ENCODE measurements at places on chromosomes 7 and 10. TPM values are rescaled to one million over a fixed set of nuclear protein-coding genes. Genes with fewer than 3 reads are reported as not detected.

GRCh38 chr10:47181052-47181849, 118.7 kb upstream of the GDF10 start:
- H3K4me1 ChIP-seq, result no peaks in the 10 kb centered on the region
- no peaks in the 10 kb centered on the region for H3K36me3 ChIP-seq
- no peak overlapping the region for H3K4me3 ChIP-seq
- no peak for DNase-seq

DNA sequence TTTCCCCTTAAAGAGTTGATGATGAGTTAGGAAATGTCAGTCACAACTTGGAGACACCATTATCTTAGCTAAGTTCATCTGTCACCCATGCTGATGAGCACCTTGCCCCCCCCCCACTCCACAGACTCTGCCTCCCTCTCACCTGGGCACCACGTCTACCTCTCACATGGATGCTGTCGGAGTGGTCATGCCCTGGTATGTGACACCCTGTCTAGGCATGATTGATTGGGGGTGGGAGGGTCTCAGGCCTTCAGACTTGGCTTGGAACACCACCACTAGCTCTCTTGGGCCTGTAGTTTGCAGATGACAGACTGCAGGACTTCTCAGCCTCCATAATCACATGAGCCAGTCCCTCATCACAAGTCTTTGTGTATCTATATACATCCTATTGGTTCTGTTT, 78.0 kb downstream of the WDR37 start:
- H3K27ac ChIP-seq, result no peak overlapping the region
- H3K4me3 ChIP-seq, result no peak overlapping the region
- H3K4me1 ChIP-seq, result no peaks in the 10 kb centered on the region
- peaks cover 20% of the 10 kb centered on the region for H3K36me3 ChIP-seq
- no peaks in the 10 kb centered on the region for H3K27me3 ChIP-seq
- peak; percentile 23 for DNase-seq

The TMEM139 gene
- 15.0 TPM for total RNA-seq

The TRIL gene
- total RNA-seq, result 0.18 TPM

DNA sequence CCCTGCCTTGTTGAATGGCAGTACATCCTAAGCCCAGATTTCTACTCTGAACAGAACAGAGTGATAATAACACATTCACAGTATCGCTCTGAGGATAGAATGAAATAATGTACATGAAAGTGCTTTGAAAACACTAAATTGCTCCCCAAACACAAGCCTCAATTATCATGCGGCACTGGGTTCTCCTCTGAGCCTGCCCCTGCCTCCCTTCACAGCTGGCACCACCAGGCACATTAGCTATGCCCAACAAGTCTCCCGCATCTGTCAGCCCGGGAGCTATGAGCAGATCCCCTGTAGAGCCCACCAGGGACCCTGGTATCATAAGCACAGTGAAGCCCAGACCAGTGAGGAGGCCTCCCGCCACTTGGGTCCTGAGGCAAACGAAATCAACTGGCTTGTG, 405.5 kb downstream of the GRID1 start:
- no peaks in the 10 kb centered on the region for H3K4me1 ChIP-seq
- H3K4me3 ChIP-seq, result no peak overlapping the region
- H3K27me3 ChIP-seq, result no peaks in the 10 kb centered on the region
- H3K27ac ChIP-seq, result no peak overlapping the region
- H3K36me3 ChIP-seq, result no peaks in the 10 kb centered on the region

The LIPN gene
- 0.29 TPM for total RNA-seq

GRCh38 chr10:74586088-74586585, 240.3 kb upstream of the KAT6B start:
- peak overlapping the region; percentile 89 for H3K27ac ChIP-seq
- no peaks in the 10 kb centered on the region for H3K36me3 ChIP-seq
- DNase-seq, result no peak
- H3K4me1 ChIP-seq, result peaks cover 55% of the 10 kb centered on the region
- H3K27me3 ChIP-seq, result no peaks in the 10 kb centered on the region

- H3K4me3 ChIP-seq, result no peak overlapping the region
- no peak for DNase-seq
- no peaks in the 10 kb centered on the region for H3K27me3 ChIP-seq
- H3K27ac ChIP-seq, result no peak overlapping the region
- H3K4me1 ChIP-seq, result no peaks in the 10 kb centered on the region
Measured at GRCh38 chr7:149257146-149257545, 4.8 kb upstream of the ZNF783 start.

DNA sequence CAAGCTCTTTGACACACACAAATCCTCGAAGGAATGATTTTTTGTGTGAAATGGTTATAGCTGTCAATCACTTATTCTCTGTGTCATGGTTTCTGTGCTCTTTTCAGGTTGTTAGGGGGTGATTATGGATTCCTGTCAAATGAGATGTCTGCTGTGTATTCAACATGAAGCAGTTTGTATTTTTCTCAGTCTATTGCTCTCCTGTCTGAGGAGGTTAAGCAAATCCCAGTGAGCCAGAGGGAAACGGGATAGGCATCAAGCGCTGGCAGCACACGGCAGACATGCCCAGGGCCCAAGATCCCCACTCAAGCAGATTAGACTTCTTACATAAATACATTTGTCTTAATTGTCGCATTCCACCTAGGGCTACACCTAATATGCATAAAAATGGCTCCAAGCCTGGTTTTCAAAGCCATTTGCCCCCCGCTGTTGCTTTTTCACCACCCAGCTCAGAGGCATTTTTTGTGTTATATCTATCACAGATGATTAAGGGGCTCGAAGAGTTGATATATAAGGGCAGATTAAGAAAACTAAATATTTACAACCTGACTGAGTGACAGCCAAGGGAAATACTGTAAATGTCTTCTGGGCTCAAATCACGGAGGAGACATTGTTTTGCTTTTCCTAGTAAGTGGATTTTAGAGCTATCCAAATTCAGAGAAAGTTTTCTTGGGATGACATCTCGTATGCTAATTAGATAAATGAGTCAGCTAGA, 192.7 kb upstream of the LRGUK start:
- H3K27ac ChIP-seq, result no peak overlapping the region
- H3K4me1 ChIP-seq, result no peaks in the 10 kb centered on the region
- H3K4me3 ChIP-seq, result no peak overlapping the region
- no peaks in the 10 kb centered on the region for H3K36me3 ChIP-seq

- DNase-seq, result no peak
- peaks cover 5% of the 10 kb centered on the region for H3K4me1 ChIP-seq
- H3K36me3 ChIP-seq, result no peaks in the 10 kb centered on the region
- peak overlapping the region; percentile 65 for H3K4me3 ChIP-seq
Measured at GRCh38 chr10:689121-689451, 382 bp downstream of the DIP2C start.

GRCh38 chr10:70880077-70880534, 8.3 kb downstream of the PCBD1 start:
- no peaks in the 10 kb centered on the region for H3K36me3 ChIP-seq
- peaks cover 14% of the 10 kb centered on the region for H3K4me1 ChIP-seq
- H3K27ac ChIP-seq, result no peak overlapping the region
- H3K4me3 ChIP-seq, result no peak overlapping the region
- DNase-seq, result peak; percentile 71

The REPIN1 gene
- total RNA-seq, result 74.9 TPM

GRCh38 chr10:67665491-67665890, 30.5 kb downstream of the CTNNA3 start:
- no peak for DNase-seq
- no peaks in the 10 kb centered on the region for H3K4me1 ChIP-seq
- H3K36me3 ChIP-seq, result no peaks in the 10 kb centered on the region
- no peaks in the 10 kb centered on the region for H3K27me3 ChIP-seq

GRCh38 chr10:31847515-31847914, 81.1 kb downstream of the ARHGAP12 start:
- H3K27me3 ChIP-seq, result no peaks in the 10 kb centered on the region
- no peak overlapping the region for H3K27ac ChIP-seq
- no peaks in the 10 kb centered on the region for H3K36me3 ChIP-seq
- H3K4me1 ChIP-seq, result no peaks in the 10 kb centered on the region
- no peak for DNase-seq
- H3K4me3 ChIP-seq, result no peak overlapping the region

DNA sequence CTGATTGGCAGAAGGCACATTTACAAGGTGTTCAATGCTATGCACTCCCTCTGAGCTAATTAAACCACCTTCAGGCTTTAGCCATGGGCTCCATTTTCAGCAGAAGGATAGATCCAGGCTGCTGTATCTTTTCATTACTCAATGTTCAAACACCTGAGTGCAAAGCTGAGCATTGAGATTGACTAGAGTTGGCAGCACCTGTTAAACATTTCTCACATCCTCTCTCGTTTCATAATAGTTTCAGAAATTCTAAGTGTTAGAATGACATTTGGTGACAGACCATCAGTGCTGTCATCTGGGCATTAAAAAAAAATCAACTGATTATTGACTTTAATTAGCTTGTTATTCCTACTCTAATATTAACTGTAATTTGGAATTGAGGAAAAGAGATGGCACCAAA, 187.1 kb upstream of the SEMA3E start:
- no peaks in the 10 kb centered on the region for H3K4me1 ChIP-seq
- no peak overlapping the region for H3K27ac ChIP-seq
- no peaks in the 10 kb centered on the region for H3K36me3 ChIP-seq

DNA sequence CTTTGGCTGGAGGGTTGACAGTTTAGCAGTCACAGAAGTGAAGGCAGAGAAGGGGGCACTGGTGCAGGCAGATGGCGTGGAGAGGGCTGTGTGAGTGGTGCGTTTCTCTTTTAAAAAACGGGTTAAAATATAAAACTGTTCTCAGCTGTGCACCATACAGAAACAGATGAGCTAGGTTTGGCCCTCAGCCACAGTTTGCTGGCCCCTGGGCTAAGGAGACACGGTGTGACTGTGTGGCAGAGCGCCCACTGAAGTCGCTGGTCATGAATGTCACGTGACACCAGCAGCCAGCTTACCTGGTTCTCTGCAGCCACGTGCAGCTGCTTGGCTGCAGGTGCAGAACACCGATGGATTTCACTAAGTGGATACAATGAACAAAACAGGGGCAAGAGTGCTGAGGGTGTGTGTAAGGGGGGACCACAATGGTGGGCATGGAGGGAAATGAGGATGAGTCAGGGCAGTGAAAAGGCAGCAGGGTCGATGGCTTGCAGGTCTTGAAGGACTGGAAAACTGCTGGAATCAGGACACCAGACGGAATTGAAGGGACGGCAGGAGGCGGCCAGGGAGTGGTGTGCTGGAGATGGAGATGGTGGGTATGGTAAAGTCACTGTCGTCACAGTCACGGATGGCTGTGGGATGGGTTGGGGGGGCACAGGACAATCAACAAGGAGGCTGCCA, 7.4 kb downstream of the ZNF746 start:
- no peak overlapping the region for H3K27ac ChIP-seq
- peaks cover 75% of the 10 kb centered on the region for H3K36me3 ChIP-seq
- no peaks in the 10 kb centered on the region for H3K27me3 ChIP-seq
- H3K4me1 ChIP-seq, result peaks cover 14% of the 10 kb centered on the region
- no peak overlapping the region for H3K4me3 ChIP-seq

DNA sequence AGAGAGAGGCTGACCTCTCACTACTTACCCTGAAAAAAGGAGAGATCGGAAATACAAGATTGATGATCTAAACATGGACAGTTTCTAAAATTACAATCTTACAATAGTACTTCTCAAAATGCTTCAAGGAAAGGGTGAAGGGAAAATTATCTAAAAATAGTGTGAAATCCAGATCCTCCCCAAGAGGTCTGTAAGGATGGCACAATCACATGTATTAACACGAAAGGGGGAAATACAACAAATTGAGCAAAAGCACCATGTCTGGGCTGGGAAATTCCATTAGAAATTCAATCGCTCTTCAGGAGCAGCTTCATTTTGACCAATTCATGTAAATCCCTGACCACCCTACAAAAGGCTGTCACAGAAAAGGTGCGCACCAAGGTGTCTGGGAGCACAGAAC, 67.0 kb downstream of the PKD1L1 start:
- H3K27ac ChIP-seq, result no peak overlapping the region
- H3K4me1 ChIP-seq, result no peaks in the 10 kb centered on the region
- H3K4me3 ChIP-seq, result no peak overlapping the region
- no peaks in the 10 kb centered on the region for H3K36me3 ChIP-seq

DNA sequence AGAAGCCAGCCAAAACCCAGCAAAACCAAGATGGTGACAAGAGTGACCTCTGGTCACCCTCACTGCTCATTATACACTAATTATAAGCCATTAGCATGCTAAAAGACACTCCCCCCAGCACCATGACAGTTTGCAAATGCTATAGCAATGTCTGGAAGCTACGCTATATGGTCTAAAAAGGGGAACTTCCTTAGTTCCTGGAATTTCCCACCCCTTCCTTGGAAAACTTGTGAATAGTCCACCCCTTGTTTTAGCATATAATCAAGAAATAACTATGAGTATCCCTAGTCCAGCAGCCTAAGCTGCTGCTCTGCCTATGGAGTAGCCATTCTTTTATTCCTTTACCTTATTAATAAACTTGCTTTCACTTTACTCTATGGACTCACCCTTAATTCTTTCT, 16.0 kb downstream of the CASP7 start:
- H3K27ac ChIP-seq, result no peak overlapping the region
- no peaks in the 10 kb centered on the region for H3K4me1 ChIP-seq
- H3K27me3 ChIP-seq, result no peaks in the 10 kb centered on the region
- H3K4me3 ChIP-seq, result no peak overlapping the region

The ELFN1 gene
- 7.2 TPM for total RNA-seq

GRCh38 chr7:97145068-97145467, 27.6 kb downstream of the SDHAF3 start:
- no peak for DNase-seq
- no peak overlapping the region for H3K4me3 ChIP-seq
- no peak overlapping the region for H3K27ac ChIP-seq

- H3K36me3 ChIP-seq, result no peaks in the 10 kb centered on the region
- H3K4me3 ChIP-seq, result no peak overlapping the region
- H3K4me1 ChIP-seq, result no peaks in the 10 kb centered on the region
- peak overlapping the region; percentile 55 for H3K27ac ChIP-seq
- DNase-seq, result peak; percentile 66
Measured at GRCh38 chr7:102425639-102426267, 7.6 kb upstream of the ORAI2 start.

- H3K27ac ChIP-seq, result no peak overlapping the region
- H3K36me3 ChIP-seq, result no peaks in the 10 kb centered on the region
- H3K4me3 ChIP-seq, result no peak overlapping the region
- H3K27me3 ChIP-seq, result no peaks in the 10 kb centered on the region
Measured at GRCh38 chr7:33888166-33888565, 17.2 kb upstream of the BMPER start.

DNA sequence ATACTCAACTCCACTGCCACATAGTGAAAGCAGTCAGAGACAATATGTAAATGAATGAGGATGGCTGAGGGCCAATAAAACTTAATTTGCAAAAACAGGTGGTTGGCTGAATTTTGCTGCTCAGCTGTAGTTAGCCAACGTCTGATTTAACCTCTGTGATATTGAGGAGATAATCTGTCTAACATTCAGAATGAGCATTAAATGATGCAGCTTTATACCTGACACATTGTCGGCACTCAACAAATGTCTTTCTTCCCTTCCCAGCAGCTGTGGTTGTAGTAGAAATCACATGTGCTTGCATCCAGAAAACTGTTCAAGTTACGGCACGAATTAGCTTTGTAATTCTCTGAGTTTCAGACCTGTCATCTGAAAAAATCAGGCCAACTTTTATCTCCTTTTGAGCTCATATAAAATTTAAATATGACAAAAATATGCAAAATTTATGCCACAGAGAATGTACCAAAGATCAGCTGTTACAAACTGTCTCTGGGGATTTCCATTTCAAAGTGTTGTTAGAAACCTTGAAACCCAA, 1239.7 kb downstream of the GATA3 start:
- no peaks in the 10 kb centered on the region for H3K36me3 ChIP-seq
- no peak for DNase-seq
- no peak overlapping the region for H3K4me3 ChIP-seq
- no peak overlapping the region for H3K27ac ChIP-seq

GRCh38 chr7:12436896-12437535, 33.4 kb upstream of the VWDE start:
- H3K27me3 ChIP-seq, result no peaks in the 10 kb centered on the region
- no peaks in the 10 kb centered on the region for H3K4me1 ChIP-seq
- no peak for DNase-seq
- no peak overlapping the region for H3K4me3 ChIP-seq

GRCh38 chr7:128830231-128831177, at the start of gene FLNC:
FLNC (plus strand) TSS chr7:128830406; CDS start chr7:128830638, 232 bp downstream.
- DNase-seq, result peak; percentile 58
- H3K4me1 ChIP-seq, result no peaks in the 10 kb centered on the region
- no peaks in the 10 kb centered on the region for H3K36me3 ChIP-seq
- no peaks in the 10 kb centered on the region for H3K27me3 ChIP-seq
